Tongue (tissue), 3 donors: ENCODE measurements at places on chromosomes 3 and 15.

- no peak for DNase-seq
Observed at GRCh38 chr3:908839-909238, 184.0 kb upstream of the CNTN6 start.

- no peak for DNase-seq
Observed at GRCh38 chr15:92763459-92763858, 107.9 kb upstream of the FAM174B start.

GRCh38 chr15:67109141-67110034 is 44.0 kb downstream of the SMAD3 start:
- DNase-seq, result no peak

- DNase-seq, result no peak
Observed at GRCh38 chr3:98722389-98722788, 40.8 kb upstream of the ST3GAL6 start.

GRCh38 chr3:168139947-168140346 is 44.2 kb upstream of the GOLIM4 start:
- peak; percentile 47 for DNase-seq

- DNase-seq, result no peak
Observed at GRCh38 chr3:51836606-51837005, 24.8 kb upstream of the IQCF2 start.

DNA sequence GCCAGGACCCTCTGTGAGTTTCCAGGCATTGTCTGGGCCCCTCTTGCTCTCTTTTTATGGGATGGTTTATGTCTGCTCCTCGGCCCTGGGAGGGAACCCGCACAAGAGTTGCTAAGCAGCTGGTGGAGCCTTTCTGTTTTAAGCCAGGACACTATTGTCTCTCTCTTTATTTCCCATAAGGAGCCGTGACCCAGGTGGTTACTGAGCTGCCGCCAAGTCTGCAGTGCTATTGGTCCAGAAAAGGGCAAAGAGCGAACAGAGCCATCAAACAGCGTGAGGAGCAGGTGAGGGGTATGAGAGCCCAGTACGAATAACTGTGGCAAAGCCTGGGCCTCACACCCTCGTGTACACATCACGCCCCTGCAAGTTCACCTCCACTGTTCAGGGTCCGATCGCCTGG is 280.2 kb downstream of the SHQ1 start:
- no peak for DNase-seq
